H54 (cell line): ENCODE measurements at places on chromosomes 11 and 22.

DNA sequence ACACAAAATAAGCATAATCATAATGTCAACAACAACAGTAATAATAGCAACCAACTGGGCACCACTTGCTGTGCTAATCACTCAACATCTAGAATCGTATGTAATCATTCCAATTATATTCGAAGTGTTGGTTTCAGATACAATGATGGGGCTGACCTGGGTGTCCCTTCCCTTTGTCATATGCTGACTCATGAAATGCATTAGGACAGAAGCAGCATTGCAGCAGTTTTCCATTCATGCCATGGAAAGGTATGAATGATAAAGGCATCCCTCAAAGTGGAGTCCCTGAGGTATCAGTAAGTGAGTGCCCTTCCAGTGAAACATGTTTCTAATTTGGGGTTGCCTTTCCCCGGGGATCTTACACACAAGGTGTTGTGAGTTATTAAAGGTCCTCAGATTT is 46.3 kb upstream of the ANO3 start:
- DNase-seq, result no peak

GRCh38 chr11:104275992-104276391 is 112.0 kb upstream of the PDGFD start:
- no peak for DNase-seq

DNA sequence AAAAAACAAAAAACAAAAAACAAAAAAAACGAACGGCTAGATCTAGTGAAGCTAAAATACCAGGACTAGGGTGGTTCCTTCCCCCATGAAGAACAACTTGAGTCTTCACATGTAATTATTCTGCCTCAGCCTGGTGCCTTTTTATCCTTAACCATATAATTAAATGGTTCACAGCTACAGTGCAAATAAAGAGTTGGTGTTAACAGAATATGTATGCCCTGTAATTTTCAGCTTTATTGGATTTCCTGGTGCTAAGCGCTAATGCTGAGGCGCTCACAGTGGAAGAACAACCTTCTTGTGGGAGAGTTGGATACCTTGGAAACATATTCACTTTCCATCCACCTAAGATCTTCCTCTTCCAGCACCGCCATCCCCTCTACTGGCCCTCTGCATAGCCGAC is 158.5 kb upstream of the SORL1-AS1 start:
- DNase-seq, result no peak

- no peak for DNase-seq
Observed at GRCh38 chr11:849951-850774, 7.5 kb downstream of the TSPAN4 start.

- DNase-seq, result no peak
Observed at GRCh38 chr11:47383071-47383470, 4.7 kb upstream of the SPI1 start.

- no peak for DNase-seq
Observed at GRCh38 chr22:32717337-32718240, 83.9 kb upstream of the TIMP3 start.

DNA sequence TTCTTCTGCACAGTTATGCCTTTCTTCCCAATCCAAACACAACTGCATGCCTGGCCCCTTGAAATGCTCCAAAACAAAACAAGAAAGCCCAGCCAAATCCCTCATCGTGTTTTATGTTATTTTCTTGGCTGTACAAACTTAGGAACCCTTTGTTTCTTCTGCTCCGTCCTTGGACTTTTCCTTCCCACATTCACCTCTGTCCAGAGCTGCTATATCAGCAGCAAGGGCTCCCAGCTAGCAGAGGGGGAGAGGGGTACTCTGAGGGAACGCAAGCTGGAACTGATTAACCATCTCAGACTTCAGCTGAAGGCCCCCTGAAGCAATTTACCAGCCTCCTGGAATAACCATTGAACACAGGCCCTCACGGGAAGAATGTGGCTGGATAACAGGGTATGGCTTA is 214.7 kb downstream of the TENM4 start:
- no peak for DNase-seq

DNA sequence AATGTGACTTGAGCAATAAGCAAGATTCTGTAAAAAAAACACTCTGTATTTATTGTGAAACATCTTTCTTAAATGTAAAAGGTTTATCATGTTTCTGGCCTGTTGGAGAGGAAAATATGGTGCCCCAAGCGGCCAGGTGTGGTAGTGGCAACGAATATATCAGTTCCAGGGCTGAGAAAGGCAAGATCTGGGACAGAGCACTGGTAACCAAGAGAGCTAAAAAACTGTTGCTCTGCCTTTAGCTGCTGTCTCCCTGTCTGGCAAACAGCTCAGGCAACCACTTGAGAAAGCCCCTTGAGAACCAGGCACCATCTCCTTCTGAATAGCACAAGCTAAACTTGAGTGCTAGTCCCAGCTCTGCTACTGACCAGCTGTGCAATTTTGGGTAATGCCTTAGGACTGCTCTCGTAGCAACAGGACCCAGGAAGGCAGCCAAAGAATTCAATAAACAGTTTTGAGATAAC is 129.9 kb downstream of the KCNC1 start:
- DNase-seq, result no peak

GRCh38 chr11:75298191-75298975 is 53.1 kb downstream of the ARRB1 start:
- no peak for DNase-seq

DNA sequence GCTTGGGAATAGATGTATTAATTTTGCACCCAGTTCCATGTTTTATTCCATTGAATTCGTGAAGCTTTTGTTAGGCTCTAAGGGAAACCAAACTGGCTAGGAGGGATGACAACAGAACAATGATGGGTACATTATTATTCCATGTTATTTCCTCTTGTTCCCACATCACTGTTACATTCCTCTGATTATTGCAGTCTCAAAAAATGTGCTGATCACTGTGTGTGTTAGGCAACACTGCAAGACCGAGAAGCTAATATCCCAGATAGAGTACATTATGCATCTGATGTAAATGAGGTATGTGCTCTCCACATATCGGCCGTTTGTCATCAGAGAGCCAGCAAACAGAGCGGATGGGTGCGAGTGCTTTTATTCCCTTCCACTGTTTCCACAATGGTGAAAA is 327.9 kb downstream of the SOX6 start:
- no peak for DNase-seq

- DNase-seq, result no peak
Observed at GRCh38 chr22:40441761-40442390, 71.5 kb downstream of the SGSM3 start.

DNA sequence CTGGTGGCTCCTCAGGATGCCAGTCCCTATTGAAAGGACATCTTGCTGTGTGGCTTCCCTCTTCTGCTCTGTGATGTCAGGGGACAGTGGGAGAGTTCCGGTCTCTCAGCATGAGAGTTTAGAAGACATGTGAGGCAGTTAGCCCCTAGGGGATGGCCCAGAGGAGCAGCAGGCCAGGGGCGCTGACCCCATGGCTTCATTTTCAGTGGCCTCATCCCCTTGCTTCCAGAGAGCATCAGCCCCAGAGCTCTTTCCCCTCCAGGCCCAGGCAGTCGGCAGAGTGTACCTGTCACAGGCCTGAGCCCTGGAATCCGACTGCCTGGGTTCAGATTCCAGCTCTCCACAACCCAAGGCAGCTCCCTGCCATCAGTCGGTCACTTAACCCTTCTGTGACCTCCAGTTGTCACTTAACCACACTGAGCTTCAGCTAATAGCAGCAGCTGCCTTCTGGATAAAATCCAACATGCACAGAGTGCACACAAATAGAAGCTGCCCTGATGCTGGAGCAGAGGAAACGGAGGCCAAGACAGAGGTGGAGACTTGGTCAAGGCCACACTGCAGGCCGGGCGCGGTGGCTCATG is 14.1 kb upstream of the LRRC10B start:
- DNase-seq, result no peak

DNA sequence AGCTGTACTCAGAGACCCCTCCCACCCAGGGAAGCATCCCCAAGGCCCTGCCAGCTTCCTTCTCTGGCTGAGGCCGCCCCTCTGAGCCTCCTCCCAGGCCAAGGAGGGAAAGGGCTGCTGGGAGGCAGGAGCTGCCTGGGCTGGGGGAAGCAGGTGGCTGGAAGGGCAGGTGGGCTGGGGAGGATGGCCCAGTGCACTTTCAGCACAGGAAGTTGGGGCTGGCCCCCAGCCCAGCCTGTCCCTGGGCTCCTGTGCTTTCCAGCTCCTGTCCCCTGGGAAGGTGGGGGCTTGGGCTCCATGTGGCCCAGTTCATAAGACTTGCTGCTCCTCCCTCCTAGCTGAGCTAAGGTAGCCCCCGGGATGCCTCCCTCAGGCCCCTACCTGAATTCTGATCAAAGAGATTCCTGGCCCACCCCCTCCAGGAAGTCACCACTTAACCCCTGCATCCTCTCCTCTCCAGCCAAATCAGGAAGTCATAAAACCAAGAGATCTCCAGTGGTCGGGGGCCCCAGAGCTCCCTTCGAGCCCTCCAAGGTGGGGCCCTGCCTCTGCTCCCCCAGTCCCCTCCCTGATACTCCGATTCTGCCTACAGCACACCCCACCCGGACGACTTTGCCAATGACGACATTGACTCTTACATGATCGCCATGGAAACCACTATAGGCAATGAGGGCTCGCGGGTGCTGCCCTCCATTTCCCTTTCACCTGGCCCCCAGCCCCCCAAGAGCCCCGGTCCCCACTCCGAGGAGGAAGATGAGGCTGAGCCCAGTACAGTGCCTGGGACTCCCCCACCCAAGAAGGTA is 4.9 kb downstream of the PPP1CA start:
- DNase-seq, result no peak

GRCh38 chr11:10751581-10751940 is 515 bp downstream of the CTR9 start:
- no peak for DNase-seq
